Activated CD8-positive, alpha-beta memory T cell treated with anti-CD3 and anti-CD28 coated beads for 48 hours (primary cell): ENCODE measurements at places on chromosomes 5 and 9.

DNA sequence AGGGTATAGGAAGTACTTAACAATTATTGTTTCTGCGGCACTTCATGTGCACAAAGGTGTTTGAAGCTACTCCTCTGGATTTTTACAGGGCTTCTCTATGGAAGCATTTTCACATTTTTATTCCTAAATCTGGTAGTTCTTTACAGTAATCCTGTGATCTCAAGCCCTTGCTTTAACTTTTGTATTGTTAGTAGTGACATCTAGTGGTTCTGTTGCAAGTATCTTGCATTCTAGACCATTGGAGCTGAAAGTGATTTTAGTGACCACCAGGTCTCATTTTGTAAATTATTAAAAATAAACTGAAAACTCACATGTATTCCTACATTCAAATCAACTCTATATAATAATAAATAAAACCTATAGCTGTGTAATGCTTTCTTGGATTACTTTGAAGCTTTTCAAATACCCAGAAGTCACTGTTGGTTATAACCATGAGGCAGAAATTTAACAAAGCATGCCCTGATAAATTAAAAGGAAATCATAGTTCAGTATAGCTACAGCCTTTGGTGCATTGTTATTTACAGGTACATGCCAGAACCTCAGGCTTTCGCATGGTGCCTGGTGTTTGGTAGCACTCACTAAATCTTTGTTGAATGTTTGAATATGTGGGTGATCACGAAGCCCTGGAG lies 18.9 kb downstream of the RPS23 start:
- no peak for DNase-seq

DNA sequence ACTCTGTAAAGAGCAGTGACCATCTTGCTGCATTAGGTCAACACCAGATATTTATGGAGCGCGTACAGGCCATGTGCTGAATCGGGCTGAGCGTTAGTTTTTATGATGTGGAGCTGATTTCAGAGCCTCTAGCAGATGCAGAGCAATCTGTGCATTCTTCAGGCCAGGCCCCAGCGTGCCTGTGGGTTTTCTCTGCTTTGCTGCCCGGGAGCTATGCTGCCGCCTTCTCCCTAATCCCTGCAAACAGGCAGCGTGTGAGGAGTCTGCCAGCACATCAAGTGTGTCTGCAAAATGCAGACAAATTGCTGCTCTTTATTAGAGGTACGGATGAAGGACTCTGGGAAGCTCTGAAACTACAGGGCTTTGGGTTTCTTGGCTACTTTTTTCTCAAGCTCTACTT lies 170.0 kb downstream of the NTRK2 start:
- no peak for DNase-seq

GRCh38 chr5:34722183-34722582 lies 66.1 kb downstream of the RAI14 start:
- no peak for DNase-seq

- no peak for DNase-seq
Observed at GRCh38 chr5:28281351-28281750, 1243.0 kb upstream of the CDH9 start.

GRCh38 chr5:126927429-126927828 lies 102.9 kb downstream of the MARCHF3 start:
- DNase-seq: no peak

GRCh38 chr9:68489646-68490045 lies 51.0 kb downstream of the TMEM252 start:
- DNase-seq: no peak

DNA sequence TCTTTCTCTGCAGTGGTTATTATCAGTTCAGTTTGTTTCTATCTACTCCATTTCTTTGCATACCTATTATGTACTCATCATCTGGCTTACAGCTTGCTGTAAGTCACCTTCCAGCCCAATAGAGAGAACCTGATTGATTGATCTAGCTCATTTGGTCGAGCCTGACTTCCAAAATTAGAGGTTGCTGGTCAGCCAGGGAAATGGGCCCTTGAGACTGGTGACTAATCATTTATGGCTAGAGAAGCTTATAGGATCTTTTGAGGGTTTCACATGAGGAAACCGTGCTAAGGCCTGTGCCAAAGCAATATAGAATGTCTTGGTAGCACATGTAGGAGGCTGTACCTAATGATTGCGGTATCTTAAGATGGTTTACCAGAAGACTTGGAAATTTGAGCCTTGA lies 5.8 kb downstream of the SREK1 start:
- DNase-seq: no peak

DNA sequence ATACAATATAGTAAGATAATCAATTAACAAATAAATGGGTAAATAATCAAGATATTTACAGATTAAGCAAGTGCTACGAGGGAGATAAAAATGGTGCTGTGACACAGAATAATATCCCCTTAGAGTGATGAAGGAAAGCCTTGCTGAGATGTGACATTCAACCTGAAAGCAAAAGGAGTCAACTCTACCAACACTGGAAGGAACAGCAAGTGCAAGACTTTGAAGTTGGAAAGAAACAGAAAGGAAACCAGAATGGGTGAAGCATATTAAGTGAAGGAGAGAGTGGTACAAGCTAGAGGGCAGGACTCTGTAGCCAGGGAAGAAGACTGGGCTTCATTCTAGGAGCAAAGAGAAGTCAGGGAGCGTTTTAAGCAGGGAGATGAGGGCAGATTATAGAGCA lies 12.2 kb upstream of the MEGF9 start:
- DNase-seq: no peak

DNA sequence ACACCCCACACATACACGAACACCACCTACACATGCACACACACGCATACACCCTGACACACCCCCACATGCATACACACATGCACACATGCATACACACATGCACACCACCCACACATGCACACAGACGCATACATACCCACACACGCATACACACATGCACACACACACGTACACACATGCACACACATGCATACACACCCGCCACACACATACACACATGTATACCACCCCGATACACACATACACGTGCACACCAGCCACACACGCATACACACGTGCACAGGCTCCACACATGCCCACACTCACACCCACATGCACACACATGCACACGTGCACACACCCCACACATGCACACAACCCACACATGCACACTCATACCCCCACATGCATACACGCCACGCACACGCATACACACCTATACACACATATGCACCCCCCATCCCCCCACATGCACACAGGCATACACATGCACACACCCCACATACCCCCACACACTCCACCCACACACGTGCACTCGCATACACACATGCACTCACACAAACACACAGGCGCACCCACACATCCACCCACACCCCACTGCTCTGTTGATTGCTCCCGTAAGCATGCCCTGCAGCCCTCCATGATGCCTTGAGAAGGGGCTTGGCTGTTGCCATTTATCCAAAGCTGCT lies 119.3 kb downstream of the COL5A1 start:
- no peak for DNase-seq

- no peak for DNase-seq
Observed at GRCh38 chr9:137673886-137674285, 55.1 kb downstream of the EHMT1 start.

DNA sequence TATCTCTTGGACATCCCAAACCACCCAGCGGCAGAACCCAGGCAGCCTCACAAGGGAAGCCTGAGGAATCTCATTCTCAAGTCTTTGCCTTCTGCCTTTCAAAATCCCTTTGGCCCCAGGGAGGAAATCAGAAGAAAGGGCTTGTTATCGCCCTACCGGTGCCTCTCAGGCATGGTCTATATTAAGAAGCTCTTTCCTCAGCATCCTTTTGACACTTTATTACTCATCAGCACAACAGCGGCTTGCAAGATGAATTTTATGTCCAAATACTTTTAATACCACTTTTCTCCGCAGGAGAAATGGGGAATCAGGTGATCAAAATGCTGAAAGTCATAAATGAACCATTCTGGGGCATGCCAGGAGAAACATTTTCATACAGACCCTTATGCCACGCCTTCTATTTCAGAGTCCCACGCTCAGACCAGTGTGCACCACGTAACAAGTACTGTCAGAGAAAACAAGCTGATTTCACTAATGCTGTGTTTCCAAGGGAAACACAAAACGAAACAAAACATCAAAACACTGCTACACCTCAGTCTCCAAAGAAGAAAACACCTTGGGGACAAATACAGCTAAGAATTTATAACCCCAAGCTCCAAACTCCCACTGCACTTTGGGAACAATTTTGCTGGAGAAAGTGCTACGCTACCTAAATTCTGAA lies 30.0 kb downstream of the RAPGEF1 start:
- DNase-seq: no peak

DNA sequence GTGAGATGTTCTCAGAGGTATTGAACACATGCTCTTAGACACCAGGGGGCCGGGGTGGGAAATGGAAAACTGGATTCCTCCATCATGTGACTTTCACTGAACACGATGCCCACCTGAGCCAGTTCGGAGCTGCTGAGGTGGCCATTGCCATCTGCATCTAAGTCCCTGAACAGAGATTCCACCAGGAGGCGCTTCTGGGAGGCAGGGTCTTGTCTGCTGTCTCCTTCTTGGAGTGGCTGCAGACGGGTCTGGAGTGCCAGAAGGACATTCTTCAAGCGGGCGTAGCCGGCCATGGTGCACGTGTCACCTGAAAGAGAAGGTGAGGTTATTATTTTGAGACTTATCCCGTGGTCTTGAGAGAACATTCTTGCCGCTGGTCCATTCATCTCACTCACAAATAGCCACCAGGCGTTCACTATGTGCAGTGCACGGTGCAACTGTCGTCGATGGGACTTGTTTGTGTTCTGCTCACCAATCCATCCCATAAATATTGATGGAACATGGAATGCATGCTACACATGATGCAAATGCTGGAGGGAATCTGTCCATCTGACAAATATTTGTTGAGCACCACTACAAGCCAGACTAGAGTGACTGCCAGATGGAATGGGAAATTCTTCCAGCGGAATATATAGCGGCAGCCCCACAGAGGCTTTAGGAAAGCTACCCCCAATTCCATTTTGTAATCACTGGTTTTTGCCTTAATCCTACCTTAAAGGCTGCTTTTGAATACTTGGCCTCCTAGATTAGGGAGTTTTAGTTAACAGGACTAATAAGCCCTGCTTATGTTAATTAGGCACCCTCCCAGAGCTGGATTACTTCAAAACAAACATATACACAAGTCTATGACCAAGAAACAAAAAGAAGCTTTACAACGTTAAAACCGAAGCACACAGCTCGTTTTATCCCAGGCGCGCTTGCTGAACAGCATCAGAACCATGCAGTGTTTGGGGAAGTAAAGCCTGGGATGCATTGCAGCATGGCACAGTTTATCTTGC lies 264.8 kb downstream of the HSPA4 start:
- no peak for DNase-seq

- no peak for DNase-seq
Observed at GRCh38 chr9:26748449-26749058, 144.0 kb downstream of the CAAP1 start.

- DNase-seq: no peak
Observed at GRCh38 chr5:125327676-125328075, 581.2 kb upstream of the ZNF608 start.

- no peak for DNase-seq
Observed at GRCh38 chr5:96611946-96612345, 50.2 kb upstream of the CAST start.

DNA sequence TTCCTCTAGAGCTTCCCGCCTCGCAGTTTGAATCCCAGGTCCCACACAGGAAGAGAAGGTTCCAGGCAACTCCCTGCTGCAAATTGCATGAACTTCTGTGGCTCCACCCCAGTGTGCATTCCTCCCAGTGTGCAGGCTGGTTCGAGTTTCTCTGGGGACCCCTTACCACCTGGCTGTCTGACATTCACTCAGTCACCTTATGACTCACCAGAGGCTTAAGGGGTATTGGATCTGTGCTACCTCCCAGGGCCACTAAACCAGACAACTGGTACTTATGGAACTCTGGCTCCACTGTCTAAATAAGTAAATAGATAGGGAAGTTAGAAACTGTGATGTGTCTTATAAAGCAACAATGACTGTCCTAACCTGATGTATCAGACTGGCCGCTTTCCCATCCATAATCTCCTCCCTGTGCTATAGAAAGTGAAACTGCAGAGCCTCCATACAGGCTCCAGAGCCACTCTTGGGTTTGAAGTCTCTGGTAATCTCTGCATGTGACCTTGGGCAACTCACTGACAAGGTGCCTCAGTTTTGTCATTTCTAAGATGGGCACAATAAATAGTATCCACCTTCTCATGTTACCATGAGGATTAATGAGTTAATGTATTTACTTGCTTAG lies 720.6 kb downstream of the SEMA5A start:
- no peak for DNase-seq

DNA sequence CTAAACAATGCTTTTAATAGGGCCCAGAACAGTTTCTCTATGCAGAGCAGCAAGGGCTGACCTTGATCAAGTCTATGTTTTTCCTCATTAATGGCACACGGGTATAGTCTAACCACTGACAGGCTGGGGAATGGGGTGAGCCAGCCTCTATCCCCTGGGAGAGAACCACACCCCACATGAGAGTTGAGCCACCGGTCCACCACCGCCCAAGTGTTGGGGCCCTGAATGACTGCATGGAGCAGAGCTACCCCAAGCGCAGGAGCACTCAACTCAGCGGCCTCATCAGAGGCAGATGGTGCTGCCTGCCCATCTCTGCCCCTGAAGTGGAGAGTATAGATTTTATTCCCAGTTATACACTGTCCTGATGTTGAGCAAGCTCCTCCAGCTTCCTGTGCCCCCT lies 247.9 kb upstream of the IRX1 start:
- DNase-seq: no peak

GRCh38 chr5:136033848-136034247 lies 5.1 kb downstream of the TGFBI start:
- DNase-seq: no peak

DNA sequence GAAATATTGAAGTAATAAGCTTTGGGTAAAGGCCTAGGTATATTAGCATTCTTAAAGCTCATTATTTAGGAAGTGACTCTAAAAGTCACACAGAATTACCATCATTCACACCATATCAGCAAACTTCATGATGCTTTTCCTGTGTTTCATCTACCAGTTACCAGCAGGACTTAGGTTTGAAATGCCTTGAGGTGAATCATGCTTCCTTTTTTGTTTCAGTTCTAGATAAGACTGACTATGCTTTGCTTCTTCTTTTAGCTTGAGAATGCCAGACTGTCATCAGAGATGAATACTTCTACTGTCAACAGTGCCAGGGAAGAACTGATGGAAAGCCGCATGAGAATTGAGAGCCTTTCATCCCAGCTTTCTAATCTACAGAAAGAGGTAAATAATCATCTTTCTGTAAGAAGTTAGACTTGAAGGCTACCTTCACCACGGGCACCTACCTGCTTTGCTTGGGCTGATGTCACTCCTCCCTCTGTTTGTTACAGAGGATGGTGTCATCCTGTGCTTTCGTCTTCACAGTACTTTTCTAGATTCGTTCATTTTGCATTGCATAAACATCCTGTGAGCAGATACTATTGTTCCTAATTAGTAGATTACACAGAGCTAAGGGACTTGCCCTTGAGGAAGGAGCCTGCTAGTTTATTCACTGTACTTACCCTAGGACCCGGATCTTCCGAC lies 34.7 kb downstream of the LMNB1 start:
- DNase-seq: no peak

- no peak for DNase-seq
Observed at GRCh38 chr9:132414731-132415130, 4.7 kb downstream of the CFAP77 start.
